ENCODE measurements at places on chromosomes 1 and 21.

- no peak for DNase-seq
These were observed 54.8 kb downstream of the SSX2IP start for GRCh38 chr1:84635429-84635828.

DNA sequence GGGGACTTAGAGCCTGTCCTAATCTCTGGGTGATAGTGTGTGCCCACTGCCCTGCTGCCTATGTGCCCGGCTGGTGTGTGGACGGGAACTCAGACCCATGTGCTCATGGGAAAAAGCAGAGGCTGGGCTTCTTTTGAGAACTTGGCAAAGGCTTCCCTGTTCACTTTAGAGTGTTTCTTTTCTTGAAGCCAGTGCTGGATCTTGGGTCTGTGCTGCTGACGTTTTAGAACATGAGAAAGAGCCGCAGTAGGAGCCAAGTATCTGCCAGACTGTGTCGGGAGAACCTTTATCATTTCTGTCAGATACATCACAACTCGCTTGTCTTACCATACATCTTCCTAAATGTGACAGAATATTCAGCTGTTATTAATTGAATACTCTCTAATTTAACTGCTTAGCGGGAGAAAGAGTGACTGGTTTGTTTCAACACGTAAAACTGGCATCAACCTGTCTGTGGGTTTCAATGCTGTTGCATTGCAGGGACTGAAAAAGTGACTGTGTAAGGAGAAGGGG is 195.2 kb downstream of the PBX1 start:
- DNase-seq: no peak

DNA sequence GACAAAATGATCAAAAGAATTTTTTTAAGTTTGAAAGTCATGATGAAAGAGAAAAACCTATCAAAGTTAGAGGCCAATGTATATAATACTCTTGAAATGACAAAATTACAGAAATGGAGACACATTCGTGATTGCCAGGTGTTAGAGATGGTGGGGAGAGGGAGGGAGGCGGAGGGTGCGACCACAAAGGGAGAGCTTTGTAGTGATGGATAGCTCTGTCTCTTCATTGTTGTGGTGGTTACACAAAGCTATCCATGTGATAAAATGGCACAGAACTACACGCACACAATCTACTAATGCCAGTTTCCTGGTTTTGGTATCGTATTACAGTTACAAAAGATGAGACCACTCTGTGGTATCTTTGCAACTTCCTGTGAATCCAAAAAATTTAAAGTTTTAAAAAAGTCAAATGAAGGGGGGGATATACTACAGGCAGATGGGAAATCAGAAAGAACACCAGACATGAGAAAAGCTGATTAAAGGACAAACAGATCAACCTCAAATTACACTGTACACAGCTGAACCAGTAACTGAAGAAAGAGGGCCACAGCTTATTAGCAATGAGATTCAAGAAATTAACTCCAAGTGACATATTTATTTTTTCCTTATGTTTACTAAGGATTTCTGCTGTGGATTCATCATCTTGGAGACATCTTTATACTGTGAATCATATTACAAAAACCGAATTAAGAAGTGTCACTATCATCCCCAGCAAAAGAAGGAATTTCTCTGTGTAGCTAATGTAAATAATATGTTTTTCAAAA is 199.1 kb downstream of the SLC45A1 start:
- DNase-seq: peak; percentile 85

GRCh38 chr1:201255479-201256362 is 27.6 kb upstream of the PKP1 start:
- DNase-seq: no peak

GRCh38 chr1:186518822-186519381 is 58.0 kb upstream of the PDC start:
- DNase-seq: no peak

- no peak for DNase-seq
These were observed 30.7 kb downstream of the ITPKB start for GRCh38 chr1:226708342-226708780.

- DNase-seq: no peak
These were observed 23.7 kb downstream of the WARS2 start for GRCh38 chr1:119116725-119117124.

GRCh38 chr1:24091971-24092482 is 19.9 kb downstream of the MYOM3 start:
- no peak for DNase-seq

DNA sequence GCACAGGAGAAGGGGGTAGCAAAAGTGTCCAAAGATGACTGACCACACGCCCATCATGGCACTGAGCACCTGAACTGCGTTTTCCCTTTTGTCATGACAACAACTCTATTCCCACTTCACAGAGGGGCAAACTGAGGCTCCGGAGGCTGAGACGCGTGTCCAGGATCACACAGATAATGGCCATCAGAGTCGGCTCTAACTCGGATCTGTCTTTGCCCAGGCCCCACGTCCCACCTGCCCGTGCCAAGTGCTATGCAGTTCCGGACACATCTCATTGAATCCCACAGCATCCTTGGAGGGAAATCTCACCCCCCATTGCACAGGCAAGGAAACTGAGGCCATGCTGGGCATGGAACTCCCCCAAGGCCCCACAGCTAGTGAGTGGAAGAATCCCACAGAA is 62.1 kb downstream of the MATN1 start:
- no peak for DNase-seq

DNA sequence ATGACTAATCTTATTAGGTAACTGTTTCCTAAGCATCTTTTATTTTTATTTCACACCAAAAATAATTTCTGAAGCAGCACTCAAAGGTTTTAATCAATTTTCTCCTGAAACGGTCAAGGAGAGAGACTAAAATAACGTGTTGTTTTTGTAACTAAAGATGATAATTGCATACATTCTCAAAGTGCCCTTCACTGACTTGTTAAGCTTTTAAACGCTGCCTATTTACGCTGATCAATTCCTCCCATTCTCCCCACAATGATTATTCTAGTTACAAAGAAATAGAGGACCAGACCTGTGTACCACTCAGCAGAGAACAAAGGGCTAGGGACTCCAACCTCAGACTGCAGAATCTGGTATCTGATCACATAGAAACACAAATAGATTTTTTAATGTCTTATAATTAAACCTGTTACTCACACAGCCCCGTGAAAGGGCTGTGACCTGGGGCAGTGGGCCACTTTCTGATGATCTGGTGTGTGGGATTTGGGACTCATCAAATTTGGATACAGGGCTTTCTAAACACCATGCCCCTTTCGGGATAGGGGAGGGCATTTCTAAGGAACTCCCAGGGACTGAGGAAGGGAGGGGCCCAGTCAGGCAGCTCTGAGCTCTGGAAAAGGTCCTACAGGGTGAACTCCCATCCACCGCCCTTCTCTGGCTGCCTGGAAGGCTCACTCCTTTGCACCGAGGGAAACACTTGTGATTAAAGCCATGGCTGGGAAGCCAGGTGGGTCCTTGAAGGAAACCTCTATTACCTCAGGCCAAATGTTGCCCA is 65.2 kb downstream of the BCAR3 start:
- DNase-seq: no peak

DNA sequence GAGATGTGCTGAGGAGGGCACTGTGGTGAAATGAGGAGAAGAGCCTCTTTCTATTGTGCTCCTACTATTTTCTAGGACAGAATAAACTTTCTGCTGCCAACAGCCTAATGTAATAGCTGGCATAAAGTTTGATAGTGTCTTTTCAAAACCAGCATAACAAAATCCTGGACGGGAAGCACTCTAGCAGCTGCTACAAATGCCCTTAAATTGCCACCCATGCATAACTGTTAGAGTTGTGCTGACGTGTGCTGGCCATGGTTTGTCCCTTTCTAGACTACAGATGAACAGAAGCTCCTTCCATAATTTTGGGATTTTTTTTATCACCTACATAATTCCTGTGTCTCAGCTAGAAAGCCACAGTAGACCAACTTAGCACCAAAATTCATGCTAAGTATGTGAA is 88.5 kb upstream of the DEPDC1 start:
- DNase-seq: no peak

DNA sequence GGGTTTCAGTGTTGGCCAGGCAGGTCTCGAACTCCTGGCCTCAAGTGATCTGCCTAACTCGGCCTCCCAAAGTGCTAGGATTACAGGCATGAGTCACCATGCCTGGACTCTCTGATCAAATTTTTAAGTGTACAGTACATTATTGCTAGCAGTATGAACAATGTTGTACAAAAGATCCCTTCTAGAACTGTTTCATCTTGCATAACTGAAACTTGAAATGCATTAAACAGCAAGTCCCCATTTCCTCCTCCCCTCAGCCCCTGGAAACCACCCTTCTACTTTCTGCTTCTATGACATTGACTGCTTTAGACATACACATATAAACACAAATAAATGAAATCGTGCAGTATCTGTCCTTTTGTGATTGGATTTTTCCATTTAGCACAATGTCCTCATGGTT is 463.4 kb downstream of the PTPRC start:
- DNase-seq: no peak

- DNase-seq: peak; percentile 29
These were observed 1.3 kb downstream of the FNBP1L start for GRCh38 chr1:93448983-93449804.

DNA sequence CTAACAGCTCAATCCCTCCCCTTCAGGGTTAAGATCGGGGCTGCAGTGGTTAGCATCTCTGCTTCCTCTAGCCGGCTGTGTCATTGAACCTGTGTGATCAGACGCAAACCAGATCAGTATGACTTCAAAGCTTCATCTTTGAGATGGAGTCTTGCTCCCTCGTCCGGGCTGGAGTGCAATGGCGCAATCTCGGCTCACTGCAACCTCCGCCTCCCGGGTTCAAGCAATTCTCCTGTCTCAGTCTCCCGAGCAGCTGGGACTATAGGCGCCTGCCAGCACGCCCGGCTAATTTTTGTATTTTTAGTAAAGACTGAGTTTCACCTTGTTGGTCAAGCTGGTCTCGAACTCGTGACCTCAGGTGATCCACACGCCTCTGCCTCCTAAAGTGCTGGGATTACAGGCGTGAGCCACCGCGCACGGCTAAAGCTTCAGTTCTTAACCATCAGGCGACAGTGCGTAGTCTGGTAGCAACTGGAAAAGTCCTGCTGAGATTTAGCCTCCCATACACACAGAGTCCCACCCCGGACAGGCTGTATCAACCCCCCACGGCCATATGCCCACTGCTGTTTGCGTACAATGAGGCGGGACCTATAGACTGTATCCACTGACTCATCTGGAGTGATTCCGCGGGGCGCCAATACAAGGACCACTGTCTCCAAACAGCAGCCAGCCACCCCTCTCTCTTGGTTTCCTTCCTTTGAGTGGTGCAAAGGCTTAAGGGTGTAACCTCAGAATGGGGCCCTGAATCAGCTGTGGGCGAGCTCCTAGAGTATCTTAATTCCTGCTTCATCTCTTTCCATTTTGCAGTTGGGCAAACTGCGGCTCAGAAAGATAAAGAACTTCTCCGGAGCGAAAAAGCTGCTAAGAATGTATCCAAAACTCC is 23.3 kb downstream of the CELA3A start:
- peak; percentile 88 for DNase-seq
